ENCODE measurements at places on chromosomes 12 and 14.

GRCh38 chr12:46965880-46966279, 113.5 kb upstream of the PCED1B start:
- no peak for DNase-seq

GRCh38 chr14:90593254-90594040, 196.6 kb downstream of the CALM1 start:
- DNase-seq = no peak

GRCh38 chr12:2039034-2039433, 13.8 kb upstream of the CACNA1C start:
- no peak for DNase-seq

DNA sequence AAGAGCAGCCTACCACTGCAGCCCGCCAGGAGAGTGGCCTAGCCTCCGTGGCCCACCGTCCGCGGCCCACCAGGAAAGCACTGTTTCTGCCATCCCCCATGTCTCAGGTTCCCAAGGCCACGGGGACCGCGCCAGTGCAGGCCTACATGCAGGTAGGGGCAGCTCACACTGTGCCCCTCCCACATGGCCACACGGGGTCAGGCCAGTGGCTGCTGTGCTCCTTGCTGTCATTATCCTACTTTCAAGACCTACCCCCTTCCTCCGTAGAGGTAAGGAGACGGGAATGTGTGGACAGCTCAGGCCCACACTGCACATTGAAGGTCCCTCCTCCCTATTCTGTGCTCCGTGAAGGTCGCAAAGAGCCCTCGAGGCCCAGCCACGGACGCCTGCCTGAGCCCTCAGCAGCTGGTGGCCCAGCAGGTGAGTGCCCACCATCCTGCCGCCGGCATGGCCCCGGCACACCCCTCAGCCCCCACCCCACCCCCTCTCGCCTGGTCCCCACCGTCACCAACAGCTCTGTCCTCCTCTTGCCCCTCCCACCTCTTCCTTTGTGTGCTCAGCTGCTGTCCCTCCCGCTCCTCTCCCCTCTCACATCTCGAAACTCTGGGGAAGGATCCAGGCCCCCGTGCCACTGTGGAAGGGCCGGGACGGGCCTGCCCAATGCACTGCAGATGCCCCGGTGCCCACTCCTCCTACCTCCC, 10.0 kb downstream of the DDX51 start:
- no peak for DNase-seq

DNA sequence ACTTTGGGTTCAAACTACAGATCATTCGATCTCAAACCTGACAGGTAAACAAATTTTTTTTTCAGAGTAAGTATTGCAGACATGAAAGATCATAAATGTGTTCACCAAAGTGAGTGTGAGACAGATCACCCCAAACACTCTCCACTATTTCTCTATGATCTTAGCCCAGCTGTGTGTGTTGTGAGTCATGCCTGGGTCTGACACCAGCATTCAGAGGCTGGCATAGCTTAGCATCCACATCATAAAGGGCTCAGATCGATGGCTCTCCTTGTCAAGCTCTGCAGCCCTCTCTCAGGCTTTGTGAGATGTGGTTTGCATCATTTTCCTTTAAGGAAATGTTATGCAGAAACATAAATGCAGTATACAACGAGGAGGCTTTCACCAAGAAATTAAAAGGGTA, 164.9 kb downstream of the ETV6 start:
- no peak for DNase-seq

GRCh38 chr14:78983126-78983525, 813.0 kb downstream of the NRXN3 start:
- DNase-seq = no peak

- DNase-seq = no peak
Observed at GRCh38 chr12:39464976-39465695, 22.2 kb upstream of the KIF21A start.

DNA sequence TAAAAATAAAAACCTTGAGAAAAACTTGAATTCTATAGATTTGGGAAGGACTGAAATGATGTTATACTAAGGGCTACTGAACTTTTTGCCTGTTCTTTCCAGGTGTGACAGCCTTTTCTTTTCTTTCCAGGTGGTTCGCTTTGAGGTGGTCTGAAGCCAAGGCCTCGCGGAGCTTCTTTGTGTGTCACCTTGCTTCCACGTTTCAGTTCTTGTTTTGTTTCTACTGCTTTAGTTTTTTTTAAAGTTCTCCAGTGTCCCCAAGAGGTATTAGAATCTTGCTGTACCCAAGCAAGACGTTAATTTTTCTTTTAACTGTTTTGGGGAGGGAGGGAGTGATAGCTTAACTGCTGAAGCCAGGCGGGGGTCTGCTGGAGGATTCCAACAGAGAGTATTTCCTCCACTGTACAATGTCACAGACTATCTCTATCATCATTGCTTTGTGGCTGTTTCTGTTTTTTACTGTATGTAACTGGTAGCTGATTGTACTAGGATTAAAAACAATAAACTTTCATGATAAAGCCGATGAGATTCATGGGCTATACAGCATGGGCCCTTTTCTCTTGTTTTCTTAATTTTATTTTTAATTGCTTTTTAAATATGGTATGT, 40.2 kb downstream of the PROX2 start:
- no peak for DNase-seq

GRCh38 chr12:71240946-71241345, 83.1 kb upstream of the TSPAN8 start:
- DNase-seq = no peak

- no peak for DNase-seq
Observed at GRCh38 chr14:96811985-96812667, 14.9 kb downstream of the VRK1 start.

DNA sequence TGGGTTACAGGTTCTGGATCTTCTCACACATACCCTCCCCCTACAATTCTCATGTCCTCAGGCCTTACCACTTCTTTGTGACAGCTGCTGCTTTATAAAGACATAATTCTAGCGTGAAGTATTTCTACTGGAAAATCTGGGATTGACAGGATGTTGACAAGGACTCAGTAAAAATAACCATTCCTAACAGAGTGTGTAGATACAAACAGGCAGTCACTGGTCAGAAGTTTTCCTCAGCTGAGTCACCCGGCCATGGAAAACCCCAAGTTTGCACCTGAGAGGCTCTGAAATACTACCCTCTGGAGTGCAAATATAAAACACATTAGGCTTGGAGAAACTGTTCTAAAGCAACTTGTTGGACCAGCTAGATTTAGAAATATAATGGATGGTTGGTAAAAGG, 54.4 kb downstream of the SPPL3 start:
- DNase-seq = no peak

GRCh38 chr12:96493106-96493505, 3.7 kb downstream of the CFAP54 start:
- no peak for DNase-seq

DNA sequence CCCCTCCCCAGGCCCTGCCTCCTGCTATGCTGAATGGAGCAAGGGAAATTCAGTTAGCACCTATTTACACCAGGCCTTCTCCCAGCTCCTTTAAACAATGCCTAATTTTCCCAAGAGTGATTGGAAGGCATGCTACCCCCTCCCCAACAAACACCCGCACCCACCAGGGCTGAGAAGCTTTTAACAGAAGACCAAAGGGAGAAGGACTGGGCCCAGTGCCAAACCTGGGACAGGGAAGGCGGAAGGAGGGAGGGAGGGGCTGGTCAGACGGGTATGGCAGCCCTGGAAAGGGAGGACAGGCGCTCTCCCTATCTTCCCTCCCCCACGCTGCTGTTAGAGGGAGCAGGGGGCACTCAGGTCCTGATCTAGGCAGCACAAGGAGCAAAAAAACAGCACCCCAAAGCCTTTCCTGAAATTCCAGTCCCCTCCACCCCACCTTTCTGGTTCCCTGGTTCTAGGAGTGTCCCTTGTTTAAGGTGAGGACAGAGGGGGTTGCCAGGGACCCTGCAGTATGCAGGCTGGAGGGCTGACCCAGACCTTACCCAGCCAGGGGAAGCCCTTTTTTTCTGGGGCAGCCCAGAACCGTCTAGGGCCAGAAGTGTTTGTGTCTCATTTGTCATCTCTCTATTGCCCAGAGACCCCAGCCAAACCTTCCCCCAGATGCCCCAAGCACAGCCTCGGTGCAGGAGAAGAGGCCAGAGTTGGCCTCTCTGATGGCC, 2.4 kb upstream of the KRT8 start:
- no peak for DNase-seq

GRCh38 chr12:24134092-24134491, 184.6 kb upstream of the SOX5 start:
- DNase-seq = no peak

GRCh38 chr12:6632026-6632983, 3.5 kb downstream of the LPAR5 start:
- DNase-seq = peak; percentile 62

DNA sequence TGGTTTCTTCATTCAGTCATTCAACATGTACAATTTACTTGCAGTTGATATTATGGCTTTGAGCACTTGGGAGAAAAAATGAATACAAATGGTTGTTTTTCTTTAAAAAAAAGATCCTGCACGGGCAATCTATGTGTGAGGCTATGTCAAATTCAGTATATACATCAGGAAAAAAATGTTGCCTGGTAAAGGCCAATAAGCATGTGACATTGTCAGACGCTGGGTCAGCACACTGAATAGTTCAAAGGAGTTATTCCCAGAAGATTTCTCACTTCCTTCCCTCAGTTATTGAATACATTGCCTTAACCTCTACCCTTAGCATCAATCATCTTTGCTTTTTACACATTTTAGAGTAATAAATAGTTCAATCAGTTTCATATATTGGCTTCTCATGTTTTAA, 319.2 kb downstream of the NUAK1 start:
- no peak for DNase-seq

DNA sequence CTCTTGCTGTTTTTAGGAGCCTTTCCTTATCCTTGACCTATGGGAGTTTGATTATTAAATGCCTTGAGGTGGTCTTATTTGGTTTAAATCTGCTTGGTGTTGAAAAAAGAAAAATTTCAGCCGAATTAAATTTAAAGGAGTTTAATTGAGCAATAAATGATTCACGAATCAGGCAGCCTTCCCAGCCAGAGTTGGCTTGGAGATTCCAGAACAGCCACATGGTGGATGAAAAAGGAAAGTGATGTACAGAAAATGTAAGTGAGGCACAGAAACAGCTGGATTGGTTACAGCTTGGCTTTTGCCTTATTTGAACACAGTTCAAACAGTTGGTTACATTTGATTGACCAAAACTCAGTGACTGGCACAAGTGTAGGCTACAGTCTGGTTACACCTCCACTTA, 69.7 kb downstream of the WASHC3 start:
- DNase-seq = no peak

DNA sequence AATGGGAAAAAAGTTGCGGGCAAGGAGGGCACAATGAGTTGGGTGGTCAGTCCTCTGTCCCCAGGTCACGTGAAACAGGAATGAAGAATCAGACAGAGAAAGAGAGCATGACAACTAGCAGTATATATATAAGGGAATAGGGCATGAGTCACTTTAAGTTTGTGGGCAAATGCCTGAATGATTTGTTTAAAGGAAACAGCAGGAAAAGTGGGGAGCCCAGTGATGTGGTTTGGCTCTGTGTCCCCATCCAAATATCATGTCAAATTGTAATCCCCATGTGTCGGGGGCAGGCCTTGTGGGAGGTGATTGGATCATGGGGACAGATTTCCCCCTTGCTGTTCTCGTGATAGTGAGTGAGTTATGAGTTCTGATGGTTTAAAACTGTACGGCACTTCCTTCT, 195.3 kb upstream of the IGF1 start:
- DNase-seq = no peak

GRCh38 chr12:82635263-82635662, 51.4 kb upstream of the TMTC2 start:
- DNase-seq = no peak

GRCh38 chr12:52059582-52060497, 8.6 kb downstream of the NR4A1 start:
- no peak for DNase-seq

- no peak for DNase-seq
Observed at GRCh38 chr12:26092346-26093105, 32.3 kb downstream of the BHLHE41 start.

GRCh38 chr12:59185295-59185694, 265.0 kb upstream of the LRIG3 start:
- DNase-seq = no peak

DNA sequence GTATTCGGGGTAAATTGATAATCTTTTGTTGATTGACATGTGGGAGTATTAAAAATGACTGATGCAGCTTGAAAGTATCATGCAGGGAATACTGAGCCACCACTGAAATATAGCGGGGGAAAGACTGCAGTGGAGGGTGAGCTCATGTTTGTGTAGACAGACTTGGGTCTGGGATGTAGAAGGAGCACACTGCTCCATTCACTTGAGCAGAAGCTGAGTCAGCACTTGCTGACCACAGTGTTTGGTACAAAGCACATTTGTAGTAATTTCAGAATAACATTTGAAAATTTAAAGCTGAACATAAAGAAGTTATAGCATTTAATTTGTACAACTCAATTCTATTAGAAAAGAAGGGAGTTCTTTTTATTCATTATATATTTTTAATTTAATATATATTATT, 304.3 kb upstream of the PRICKLE1 start:
- DNase-seq = no peak

GRCh38 chr12:26471560-26471959, 276.2 kb downstream of the SSPN start:
- peak; percentile 62 for DNase-seq

GRCh38 chr14:103727313-103727980, 11.8 kb downstream of the ZFYVE21 start:
- no peak for DNase-seq

GRCh38 chr14:57834001-57834598, 31.8 kb downstream of the SLC35F4 start:
- DNase-seq = no peak

DNA sequence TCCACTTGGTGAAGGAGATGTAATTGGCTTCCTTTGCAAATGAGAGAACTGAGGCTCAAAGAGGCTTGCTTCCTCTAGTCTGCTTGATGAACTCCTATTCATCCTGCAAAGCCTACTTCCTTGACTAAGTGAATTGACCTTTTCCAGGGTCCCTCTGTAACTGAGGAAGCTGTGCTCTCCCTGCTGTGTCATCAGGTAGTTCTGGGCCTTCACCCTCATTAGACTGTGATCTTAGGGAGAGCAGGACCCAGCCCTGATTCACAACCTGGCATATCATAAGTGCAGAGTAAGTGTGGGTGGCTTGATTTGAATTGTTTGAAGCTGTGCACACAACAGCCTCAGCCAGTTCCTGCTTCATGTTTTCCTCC, 16.3 kb downstream of the ASB2 start:
- DNase-seq = no peak

GRCh38 chr12:91133871-91134270, 22.6 kb upstream of the LUM start:
- no peak for DNase-seq

- DNase-seq = no peak
Observed at GRCh38 chr14:71168564-71169427, 261.5 kb downstream of the PCNX1 start.
